ENCODE measurements at places on chromosomes 1 and 21.

DNA sequence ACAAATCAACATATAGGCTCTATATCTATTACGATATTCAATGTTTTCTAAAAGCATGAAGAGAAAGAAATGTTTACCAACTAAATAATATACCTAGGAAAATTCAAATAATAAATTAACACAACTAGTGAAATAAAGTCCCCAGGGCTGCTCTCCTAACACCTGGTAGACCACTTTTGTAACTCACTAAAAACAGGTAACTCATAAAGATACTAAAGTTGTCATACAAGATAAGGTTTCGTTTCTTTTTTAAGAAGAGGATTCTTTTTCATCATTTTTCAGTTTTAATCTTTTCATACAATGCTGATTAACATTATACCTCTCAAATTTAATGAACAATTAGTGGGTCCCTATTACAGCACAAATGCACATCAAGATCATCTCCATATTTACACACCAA, 99.0 kb downstream of the ZZZ3 start:
- DNase-seq: no peak

DNA sequence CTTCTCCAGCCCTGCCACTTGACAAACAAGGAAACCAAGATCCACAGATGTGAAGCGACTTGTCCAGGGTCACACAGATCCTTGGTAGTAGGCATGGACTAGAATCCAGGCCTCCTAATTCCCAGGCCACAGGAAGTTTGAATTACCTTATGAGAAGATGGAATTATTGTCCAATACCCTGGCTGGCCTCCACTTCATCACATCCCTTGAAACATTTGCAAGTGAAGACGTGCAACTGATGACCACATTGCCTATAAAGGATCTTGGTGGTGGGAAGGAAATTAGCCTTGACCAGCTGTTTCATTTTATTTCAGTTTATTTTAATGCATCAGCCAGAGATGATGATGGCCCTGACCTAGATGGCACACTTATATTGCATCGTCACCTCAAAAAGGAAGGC, 165.8 kb upstream of the CAMK1G start:
- no peak for DNase-seq

DNA sequence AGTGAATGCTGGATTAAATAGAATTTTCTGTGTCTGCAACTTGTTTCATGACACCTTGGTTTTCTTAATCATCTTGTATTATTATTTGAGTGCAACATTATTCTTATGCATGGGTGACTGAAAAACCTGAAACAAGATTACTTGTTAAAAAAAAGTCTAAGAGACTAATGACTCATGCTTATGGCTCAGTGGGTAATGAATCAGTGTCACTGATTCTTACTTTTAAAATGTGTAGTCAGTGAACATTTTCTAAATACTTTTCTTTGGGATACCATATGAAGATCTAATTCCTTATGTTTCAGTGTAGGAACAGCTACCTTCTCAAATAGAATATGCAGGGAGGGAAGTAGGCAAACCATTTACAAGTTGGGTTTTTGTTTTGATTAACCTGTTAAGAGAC, 65.5 kb downstream of the PRKAA2 start:
- DNase-seq: no peak

DNA sequence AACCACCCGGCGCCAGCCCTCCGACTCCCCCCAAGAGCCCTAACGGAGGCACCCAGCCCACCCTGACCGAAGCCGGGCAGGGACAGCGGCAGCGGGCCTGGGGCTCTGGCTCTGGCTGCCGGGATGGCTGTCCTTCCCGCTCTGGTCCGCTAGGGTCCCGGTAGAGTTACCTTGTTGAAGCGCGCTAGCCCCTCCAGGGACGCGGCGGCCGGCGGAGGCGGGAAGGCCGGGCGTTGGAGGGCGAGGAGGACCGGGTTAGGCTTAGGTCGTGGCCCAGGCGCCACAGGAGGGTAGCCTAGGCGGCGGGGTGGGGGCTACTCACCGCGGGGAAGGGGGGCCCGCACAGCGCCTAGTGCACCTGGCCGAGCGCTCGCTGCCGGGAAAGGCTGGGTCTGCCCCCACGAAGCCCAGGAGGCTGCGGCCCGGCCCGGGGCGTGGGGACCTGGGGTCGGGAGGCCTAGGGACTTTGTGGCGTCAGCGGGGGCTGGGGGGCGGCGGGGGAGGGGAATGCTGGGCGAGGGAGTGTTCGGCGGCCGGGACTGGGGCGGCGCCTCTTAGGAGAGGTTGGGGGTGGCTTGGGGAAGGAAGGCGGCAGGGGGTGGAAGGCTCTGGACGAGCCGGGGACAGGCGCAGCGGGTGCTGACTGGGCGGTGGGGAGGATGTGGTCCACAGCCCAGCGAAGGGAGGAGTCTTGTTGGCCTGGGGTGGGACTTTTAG, at the start of gene TRIM17:
Gene TRIM17, minus strand, starts transcription at position 645 of the 717 bp plus-strand sequence. CDS start 1,789 bp downstream, outside the sequence.
- no peak for DNase-seq
